ENCODE measurements at places on chromosomes 16 and 17.

GRCh38 chr16:19307587-19308241 lies 22.2 kb downstream of the CLEC19A start:
- DNase-seq: no peak

DNA sequence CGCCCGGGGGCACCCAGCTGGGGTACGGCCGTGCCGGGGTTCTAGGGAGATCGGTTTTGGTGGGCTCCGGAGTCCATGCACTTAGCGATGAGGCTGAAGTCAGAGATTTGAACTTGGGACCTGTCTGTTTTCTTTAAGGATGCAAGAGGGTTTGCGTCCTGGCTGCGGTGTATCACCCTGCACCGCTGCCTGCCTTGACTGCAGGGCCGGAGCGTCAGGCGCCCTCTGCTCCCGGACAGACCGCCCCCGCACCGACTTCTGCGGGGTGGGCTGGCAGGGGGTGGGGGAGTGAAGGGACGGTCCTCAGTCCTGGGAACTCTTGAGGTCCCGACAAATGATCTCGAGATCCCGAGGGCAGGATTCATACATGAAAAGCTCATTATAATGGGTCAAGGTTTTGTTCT lies 701 bp downstream of the PDP2 start:
- no peak for DNase-seq

DNA sequence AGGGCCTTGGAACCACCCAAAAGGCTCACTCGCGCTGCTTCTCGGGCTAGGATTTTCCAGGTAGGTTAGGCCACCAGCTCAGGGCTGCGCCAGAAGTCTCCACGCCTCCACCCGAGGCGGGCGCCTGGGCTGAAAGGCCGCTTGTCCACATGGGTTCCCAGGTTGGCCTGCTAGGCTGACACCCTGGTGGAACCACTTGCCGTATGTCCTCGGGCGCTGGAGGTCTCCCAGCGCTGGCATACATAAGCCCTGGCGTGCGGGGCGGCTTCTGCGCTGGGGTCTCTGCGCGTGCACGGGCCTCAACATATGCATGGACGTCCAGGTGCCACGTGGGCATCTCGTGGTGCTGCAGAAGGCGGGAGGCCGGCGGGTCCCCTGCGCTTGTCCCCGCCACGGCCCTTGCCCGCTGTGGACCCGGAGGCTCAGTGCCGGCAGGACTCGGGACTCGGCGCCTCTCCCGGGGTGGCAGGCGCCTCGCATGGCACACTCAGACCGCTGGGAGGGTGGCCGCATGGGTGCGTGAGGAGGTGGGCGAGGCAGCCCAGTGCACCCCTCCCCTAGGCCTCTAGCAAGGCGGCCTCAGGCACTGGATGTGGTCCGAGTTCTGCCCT lies 47.2 kb upstream of the ZNF629 start:
- no peak for DNase-seq

DNA sequence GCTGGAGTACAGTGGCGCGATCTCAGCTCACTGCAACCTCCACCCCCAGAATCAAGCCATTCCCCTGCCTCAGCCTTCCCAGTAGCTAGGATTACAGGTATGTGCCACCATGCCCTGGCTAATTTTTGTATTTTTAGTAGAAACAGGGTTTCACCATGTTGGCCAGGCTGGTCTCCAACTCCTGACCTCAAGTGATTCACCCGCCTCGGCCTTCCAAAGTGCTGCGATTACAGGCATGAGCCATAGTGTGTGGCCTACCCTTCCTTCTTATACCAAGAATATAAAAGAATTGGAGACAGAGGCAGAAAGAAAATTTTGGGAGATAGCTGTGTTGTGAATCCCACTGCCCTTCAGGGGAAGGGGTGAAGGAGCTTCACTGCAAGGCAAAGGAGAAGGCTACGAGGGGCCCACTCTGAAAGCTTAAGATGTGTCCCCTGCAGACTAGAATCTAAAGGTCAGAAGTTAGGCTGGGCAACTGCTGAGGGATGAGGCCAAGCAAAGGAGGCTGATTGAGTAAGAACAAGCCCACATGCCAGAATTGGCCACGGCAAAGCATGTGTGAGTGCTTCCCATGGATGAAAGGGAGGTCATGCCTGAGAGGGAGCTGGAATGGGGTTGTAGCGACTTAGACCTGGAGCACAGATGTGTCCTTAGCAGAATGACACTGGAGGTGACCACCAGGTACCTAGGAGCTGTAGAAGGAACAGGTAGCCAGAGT lies 8.4 kb upstream of the CRYBA1 start:
- DNase-seq: no peak

DNA sequence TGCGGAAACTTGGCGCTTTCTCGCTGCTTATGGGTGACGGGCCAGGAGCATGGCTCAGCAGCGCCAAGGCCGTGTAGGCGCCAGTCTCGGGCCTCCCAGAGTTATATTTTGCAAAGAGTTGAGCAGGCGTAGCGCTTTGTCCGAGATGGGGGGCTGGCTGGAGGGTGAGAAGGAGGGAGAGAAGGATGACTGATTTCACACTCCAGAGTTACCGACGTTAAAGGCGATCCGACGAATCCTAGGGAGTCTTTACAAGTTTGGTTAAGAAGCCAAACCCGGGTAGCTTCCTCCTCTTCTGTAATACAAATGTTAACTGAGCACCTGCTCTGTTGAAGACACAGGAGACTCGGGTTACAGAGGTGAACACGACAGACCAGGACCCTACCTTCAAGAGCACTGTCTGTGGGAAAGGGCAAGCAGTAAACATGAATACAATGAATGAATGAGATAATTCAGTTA lies 782 bp downstream of the POLR2A start:
- DNase-seq: no peak

- no peak for DNase-seq
Observed at GRCh38 chr16:79066561-79066960, 534.0 kb downstream of the MAF start.

DNA sequence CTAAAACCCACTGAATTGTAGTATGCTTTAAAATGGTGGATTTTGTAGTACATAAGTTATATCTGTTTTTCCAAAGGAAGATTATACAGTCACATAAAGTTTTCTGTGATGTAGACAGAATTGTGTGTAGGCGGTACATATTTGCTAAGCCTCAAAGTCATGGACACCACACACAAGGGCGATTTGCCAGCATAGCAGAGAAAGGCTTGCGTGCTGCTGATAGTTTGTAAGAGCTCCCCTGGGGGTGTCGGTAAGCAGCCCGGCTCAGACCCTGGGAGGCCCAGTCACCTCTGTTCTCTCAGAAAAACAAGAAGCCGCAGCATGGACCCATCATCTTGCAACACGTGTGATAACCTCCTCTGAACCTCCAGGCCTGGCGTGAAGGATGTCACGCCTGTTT lies 38.3 kb upstream of the AKTIP start:
- no peak for DNase-seq

DNA sequence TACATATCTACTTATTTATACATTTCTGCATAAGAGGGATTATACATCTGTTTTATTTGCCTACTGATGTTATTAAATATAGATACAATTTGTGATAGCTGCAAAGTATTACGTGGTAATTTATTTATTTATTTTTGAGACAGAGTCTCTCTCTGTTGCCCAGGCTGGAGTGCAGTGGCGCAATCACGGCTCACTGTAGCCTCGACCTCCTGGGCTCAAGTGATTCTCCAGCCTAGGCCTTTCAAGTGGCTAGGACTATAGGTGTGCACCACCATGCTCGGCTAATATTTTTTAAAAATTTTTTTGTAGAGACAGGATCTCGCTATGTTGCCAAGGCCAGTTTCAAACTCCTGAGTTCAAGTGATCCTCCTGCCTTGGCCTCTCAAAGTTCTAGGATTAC lies 35.5 kb downstream of the NFAT5 start:
- DNase-seq: no peak

DNA sequence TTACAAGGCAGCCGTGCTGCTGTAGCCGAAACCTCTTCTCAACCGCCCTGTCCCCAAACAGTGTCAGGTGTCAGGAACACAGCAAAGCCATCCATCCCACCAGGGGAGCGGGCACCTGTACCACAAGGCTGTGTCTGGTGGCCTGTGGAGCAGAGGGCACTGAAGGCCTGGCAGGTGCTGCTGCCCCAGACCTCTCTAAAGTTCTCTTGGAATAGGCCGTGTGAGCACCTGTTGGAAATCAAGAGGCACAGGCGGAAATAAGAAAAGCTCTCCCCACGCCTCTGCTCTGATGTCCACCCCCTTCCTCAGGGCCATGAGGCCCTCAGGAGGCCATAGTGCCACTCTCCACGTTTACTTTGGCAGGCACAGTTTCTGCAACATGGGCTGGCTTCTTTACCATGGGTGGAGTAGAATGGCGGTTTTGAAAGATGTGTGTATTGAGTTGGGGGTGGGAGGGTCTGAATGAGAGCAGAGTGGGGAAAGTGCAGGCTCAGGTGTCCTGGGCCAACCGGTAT lies 99.9 kb upstream of the ZNF750 start:
- DNase-seq: no peak

GRCh38 chr17:27485716-27486495 lies 29.7 kb downstream of the KSR1 start:
- DNase-seq: no peak

GRCh38 chr16:19717314-19717713 lies 713 bp downstream of the KNOP1 start:
- DNase-seq: no peak

- no peak for DNase-seq
Observed at GRCh38 chr16:67241008-67241900, 6.0 kb downstream of the FHOD1 start.

- DNase-seq: no peak
Observed at GRCh38 chr16:29987371-29988085, 7.9 kb downstream of the HIRIP3 start.

DNA sequence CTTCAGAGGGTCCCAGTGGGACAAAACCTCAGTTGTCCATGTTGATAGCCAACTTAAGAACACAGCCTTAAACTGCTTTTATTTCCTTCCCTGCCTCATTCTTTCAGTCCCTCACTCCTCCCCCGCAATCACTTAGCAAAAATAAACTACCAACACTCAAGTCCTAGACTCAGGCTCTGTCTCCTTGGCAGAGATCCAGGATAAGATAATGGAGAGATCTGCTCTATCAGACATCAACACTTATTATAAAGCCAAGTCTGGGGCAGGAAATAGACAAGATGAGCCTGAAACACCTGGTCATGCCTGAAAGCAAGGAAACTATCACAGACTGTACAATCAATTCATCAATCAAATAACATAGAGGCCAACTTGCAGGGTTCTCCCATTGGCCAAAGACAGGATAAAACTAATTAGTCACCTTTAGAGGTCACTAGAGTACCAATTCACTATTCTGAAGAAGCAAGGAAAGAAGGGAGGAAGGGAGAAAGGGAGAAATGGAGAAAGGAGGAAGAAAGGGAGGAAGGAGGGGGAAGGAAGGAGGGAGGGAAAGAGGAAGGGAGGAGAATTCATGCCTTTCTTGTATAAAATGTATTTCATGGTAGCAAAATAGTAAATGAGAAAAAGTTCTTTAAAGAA lies 15.7 kb downstream of the HYDIN start:
- DNase-seq: no peak

GRCh38 chr17:76458580-76459490 lies 5.9 kb upstream of the UBE2O start:
- no peak for DNase-seq

- no peak for DNase-seq
Observed at GRCh38 chr17:64635647-64636305, 26.3 kb downstream of the SMURF2 start.

DNA sequence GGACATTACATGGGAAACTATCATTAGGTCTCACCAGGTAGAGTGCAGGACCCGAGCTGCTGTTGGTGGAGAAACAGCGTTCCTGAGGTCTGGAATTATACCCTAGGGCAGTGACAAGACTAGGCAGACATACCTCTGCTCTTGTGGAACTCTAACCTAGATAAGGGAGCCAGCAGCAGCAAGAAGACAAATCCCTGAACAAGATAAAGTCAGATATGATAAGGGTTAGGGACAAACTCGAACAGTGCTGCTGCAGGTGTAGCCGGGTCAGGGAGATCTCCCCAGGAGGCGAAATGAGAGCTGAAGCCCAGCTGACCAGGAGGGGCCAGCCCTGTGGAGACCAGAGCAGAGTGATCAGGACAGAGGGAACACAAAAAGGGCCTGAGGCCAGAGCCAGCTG lies 34.7 kb downstream of the ARSG start:
- no peak for DNase-seq

DNA sequence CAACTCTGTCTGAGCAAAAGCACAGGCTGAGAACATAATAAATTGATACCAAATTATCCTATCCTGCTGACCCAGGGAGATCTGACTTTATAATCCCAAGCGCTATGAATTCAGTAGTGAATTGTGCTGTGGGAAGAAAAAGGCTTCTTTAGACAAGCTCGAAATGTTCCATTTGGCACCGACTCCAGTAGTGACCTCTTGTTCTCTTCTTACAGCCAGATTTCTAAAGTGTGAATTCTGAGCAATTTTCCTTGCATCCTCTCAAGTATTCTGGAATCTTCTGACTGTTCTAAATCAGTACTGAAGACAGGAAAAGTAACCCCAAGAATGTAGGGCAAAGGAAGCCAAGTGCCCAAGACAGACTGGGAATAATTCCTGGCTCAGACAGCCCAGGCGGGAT lies 58.2 kb downstream of the CDYL2 start:
- no peak for DNase-seq

DNA sequence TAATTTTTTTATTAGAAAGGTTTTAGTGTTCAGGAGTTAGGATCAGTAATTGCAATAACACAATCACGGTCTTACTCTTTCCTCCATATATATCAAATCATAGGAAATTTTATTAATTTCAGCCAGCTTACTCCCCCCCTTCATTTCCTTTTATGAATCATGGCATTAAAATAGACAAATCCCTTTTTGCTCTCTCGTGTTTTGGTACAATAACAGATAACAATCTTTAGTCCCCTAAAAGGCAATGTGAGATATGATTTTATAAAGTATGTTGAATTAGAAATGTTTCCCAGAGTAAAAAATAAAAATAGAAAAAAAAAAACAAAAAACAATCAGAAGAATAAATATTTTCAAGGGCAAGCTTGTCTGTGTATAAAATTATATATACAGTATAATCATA lies 42.6 kb upstream of the RHOT1 start:
- DNase-seq: no peak

GRCh38 chr16:85675251-85675874 lies 13.4 kb downstream of the GINS2 start:
- no peak for DNase-seq

DNA sequence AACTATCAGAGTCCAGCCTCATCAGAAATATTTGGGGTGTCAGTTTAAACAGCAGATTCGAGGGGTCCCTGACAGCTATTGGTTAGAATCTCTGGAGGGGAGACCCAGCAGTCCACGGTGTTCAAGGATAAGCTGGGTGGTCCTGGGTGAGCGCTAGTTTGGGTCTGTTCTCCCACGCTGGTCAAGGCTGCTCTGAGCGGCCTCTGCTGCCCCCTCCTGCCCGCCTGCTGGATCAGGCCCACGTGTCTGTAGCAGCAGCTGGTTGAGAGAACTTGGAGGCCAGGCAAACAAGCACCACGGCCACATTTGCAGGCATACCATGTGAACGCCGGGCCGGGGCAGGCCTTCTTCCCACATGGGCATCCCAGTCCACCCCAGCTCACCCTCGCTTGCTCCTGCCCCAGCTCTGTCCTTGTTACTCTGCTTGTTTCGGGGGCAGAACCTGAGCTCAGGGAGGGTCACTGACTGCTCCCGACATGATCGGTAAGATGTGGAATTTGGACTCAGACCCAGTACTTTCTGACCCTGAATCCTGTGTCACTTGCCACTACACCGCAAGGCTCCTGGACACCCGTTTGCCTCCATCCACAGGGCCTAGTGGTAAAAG lies 7.4 kb downstream of the FOXF1 start:
- no peak for DNase-seq

Data from stimulated activated effector memory CD8-positive, alpha-beta T cell treated with anti-CD3 and anti-CD28 coated beads, Interleukin-12 subunit alpha, Interleukin-12 subunit beta, amount 100 ng/mL, for 72 hours (primary cell).